ENCODE measurements at places on chromosomes 12 and 14.

DNA sequence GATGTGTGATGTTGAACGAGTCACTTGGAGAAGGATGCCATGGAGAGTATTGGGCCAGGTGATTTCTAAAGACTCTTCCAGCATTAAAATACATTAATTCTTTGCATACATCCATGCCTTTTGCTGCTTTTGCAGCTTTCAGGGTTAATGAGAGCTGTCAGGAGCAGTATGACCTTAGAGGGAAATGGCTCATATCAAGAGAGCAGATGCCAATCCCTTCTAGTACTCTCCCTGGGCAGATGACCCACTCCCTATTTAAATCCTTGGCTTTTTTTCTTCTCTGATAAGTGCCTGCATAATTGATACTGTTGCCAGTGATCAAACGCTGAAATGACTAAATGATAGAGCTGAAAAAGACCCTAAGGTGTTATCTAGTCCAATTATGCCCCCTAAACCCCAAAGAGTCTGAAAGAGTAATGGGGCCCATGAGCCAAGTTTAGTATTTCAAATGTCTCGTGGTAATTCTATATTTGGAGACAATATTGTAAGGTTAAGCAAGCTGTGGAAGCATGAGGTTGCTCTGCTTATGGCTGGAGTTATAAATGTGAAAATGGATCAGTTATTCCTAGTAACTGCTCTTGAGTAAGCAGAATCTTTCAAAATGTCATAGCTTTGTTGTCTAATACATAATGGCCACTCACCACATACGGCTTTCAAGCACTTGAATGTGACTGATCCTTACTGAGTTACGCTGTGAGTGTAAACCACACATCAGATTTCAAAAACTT is 137.3 kb downstream of the ETV6 start:
- no peak for DNase-seq

GRCh38 chr12:57330992-57331391 is 80.0 kb upstream of the STAC3 start:
- no peak for DNase-seq

DNA sequence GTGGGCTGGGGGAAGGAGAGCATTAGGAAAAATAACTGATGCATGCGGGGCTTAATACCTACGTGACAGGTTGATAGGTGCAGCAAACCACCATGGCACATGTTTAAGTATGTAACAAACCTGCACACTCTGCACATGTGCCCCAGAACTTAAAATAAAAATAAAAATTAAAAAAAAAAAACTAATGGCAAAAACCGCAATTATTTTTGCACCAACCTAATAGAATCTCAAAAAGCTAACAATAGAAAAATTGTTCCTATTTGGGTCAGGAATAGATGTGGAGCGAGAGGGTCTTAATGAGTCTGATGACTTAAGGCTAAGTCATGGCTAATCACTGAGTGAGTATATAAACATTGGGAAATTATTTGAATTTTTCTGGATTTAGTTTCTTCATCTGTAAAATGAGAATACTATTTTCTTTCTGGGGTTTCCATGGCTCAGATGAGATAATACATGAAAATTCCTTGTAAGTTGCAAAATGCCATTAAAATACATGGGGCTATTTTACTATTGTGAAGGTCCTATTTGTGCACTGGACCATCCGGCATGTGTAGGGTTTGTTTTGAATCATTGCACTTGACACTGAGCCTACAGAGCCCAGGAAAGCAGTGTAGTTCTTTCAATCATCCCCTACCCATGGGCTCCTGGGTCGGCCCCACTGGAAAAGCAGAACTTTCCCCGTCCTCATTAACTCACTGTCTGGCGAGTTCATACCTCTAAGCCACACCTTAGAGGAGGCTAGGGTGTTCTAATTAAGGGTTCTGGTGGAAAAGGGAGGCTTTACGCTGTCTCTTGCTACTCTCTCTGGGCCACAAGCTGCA is 164.1 kb upstream of the NTF3 start:
- no peak for DNase-seq

DNA sequence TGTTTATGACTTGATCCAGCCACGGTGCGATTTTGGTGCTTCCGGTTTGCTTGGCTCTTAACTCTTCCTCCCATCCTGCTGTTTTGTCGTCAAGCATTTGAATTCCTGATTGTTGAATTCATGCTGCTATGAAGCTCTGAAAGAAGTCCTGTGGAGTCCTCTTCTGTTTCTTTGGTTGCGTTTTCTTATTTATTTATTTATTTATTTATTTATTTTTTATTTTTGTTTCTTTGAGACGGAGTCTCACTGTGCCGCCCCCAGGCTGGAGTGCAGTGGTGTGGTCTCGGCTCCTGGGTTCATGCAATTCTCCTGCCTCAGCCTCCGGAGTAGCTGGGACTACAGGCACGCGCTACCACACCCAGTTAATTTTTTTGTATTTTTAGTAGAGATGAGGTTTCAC is 3.0 kb upstream of the MTA1 start:
- DNase-seq: no peak

- DNase-seq: no peak
Observed at GRCh38 chr14:100778526-100778882, 47.4 kb upstream of the MEG3 start.

DNA sequence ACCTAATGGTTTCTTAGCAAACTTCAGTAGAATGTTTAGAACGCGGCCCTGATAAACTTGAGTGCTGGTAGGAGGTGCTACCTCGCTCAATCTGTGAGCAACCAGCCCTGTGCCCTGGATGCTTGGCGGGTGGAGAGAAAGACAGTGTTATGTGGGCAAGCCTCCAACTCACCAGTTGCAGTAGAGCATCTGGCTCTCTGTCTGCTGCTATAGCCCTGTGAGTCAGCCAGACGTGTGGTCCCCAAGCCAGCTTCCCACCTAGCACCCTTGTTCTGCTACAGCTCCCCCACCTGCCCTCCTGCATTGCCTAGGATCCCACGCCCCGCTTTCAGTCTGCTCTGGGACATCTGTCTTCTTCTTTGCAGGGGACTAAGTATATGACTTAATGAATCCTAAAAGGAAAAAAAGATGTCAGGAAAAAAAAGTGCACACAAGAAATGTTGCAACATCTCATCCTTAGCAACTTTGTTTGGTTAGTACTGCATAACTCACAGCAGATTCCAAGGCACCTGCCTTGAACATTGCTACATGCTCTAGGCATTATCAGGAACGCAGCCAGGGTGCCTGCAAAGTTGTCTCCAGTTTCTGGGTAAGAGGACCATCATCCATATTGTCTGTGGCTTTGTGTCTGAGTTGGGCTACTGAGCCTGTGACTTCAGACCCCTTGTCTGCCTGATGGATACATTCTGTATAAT is 13.6 kb downstream of the SNRNP35 start:
- DNase-seq: no peak

- DNase-seq: no peak
Observed at GRCh38 chr12:103742349-103742932, 98.6 kb downstream of the NT5DC3 start.

- no peak for DNase-seq
Observed at GRCh38 chr12:54431911-54432814, 13.1 kb upstream of the ITGA5 start.

GRCh38 chr12:92503029-92503931 is 199.5 kb upstream of the PLEKHG7 start:
- DNase-seq: no peak

- no peak for DNase-seq
Observed at GRCh38 chr12:7705846-7706245, 5.4 kb upstream of the DPPA3 start.

- no peak for DNase-seq
Observed at GRCh38 chr14:100296106-100296651, 10.1 kb downstream of the SLC25A29 start.

DNA sequence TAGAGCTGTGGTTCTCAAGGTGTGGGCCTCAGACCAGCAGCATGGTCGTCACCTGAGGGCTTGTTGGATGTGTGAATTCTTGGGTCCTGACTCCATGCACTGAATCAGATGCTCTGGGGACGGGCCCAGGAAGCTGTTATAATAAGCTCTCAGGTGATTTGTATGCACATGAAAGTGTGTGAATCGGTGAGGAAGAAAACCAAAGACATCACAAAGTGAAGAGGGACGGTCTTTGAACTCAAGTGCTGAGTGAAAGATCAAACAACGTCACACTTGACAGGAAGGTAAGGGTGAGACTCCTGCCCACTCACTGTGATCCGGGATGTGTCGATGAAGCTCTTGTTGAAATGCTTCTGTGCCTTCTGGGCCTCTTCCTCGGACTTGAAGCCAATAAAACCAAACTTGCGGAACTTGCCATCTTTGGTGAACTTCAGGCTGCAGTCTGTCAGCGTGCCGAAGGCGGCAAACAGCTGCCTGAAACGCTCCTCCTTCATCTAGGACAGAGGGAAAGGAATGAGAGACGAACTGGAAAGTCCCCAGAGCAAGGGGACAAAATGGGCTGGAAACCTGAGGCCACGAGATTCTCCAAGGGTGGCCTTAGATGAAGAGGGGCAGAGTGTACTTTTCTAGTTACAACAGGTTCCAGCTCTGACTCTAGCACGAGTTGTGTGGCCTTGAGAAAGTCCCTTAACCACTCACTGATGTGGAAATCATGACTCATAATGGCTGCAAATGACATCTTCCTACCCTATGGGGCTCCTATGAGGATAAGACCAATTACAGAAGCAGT is 4.0 kb downstream of the RBM19 start:
- no peak for DNase-seq

- DNase-seq: no peak
Observed at GRCh38 chr12:46153268-46153872, 115.5 kb downstream of the SLC38A1 start.

GRCh38 chr12:2876431-2877046 is 435 bp downstream of the FOXM1 start:
- DNase-seq: no peak

GRCh38 chr14:32545095-32545494 is 216.0 kb downstream of the AKAP6 start:
- no peak for DNase-seq

- no peak for DNase-seq
Observed at GRCh38 chr12:62484233-62484632, 17.6 kb downstream of the MON2 start.

DNA sequence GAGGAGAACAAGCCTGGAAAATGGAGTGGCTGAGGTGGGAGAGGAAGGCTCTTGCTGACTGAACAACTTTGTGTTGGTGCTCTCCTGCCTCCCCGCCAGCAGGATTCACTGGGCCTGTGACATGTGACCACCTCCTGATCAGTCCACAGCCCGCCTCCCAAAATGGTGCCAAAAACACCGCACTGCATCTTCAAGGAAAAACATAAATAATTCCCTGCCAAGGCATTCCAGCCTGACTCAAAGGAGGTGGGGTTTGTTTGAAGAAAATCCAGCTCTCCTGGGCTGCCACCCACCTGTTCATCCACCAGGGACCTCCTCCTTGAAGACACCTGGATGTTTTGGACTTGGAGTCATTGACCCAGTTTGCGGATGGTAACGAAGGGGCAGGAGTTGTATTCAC is 83.8 kb upstream of the PIWIL1 start:
- DNase-seq: no peak

GRCh38 chr12:59322473-59322872 is 273.4 kb upstream of the SLC16A7 start:
- DNase-seq: no peak

DNA sequence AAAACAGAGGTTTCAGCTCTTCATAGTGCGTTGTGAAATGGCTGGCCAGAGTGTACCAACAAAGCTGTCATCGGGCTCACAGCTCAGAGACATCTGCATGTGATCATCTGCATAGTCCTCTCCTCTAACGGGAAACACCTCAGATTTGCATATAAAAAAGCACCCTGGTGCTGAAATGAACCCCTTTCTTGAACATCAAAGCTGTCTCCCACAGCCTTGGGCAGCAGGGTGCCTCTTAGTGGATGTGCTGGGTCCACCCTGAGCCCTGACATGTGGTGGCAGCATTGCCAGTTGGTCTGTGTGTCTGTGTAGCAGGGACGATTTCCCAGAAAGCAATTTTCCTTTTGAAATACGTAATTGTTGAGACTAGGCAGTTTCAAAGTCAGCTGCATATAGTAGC is 14.3 kb upstream of the PAPLN start:
- DNase-seq: no peak

GRCh38 chr14:92686900-92687427 is 61.5 kb downstream of the LGMN start:
- peak; percentile 47 for DNase-seq

DNA sequence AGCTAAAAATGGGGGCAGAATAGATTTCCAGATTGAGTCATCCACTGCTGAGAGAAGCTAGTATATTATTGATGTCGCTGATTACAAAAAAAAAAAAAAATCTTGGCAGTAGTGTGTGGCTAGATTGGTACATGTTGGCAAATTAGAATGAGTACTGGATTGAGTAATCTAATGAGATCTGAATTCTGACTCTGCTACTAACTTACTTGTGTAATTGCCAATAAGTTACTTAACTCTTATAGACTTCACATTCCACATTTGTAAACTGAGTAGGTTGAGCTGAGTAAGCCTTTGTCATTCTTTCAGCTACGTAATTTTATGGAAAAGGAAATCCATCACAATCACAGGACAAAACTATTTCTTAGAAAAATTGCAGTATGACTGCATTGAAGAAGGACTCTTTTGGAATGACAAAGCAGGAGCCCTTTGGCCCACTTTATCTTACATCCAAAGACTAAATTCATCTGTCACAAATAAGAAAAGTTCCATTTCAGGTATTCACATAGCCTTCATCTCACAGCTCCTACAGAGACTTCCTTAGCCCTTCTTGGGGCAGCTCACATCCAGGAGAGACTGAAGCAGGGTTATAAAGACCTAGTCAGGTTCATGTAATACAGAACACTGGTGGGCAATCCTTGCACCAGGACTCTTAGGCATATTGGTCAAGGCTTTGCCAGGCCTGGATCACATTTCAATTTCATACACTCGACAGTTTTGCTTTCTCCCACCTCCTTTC is 197.3 kb upstream of the CPNE8 start:
- no peak for DNase-seq

DNA sequence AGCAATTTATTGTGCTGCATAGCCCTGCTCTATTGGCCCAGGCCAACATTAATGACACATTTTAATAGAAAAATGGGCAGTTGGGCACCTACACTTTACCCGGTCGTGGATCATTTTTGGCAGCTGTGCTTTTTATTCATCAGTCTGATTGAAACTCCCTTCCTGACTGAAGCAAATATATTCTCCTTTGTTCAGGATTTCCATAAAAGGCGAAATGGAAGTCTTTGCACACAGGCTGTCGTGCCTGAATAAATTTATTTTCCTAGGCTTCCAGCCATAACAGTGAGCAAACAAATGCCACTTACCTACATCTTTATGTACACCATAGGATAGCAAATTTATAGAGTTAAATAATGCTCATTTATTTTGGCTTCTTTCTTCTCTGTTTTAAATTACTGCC is 480.7 kb upstream of the DCN start:
- no peak for DNase-seq

All from activated CD4-positive, CD25-positive, alpha-beta regulatory T cell (primary cell).